ENCODE measurements at places on chromosomes 11 and 22.

- DNase-seq = peak; percentile 13
Measured at GRCh38 chr11:33633251-33634003, 67.2 kb downstream of the C11orf91 start.

GRCh38 chr11:76448506-76448905 lies 3.7 kb downstream of the EMSY start:
- DNase-seq = no peak

- DNase-seq = no peak
Measured at GRCh38 chr22:20106849-20107237, 9.1 kb upstream of the RANBP1 start.

- peak; percentile 44 for DNase-seq
Measured at GRCh38 chr11:45085646-45086501, 60.6 kb upstream of the PRDM11 start.

DNA sequence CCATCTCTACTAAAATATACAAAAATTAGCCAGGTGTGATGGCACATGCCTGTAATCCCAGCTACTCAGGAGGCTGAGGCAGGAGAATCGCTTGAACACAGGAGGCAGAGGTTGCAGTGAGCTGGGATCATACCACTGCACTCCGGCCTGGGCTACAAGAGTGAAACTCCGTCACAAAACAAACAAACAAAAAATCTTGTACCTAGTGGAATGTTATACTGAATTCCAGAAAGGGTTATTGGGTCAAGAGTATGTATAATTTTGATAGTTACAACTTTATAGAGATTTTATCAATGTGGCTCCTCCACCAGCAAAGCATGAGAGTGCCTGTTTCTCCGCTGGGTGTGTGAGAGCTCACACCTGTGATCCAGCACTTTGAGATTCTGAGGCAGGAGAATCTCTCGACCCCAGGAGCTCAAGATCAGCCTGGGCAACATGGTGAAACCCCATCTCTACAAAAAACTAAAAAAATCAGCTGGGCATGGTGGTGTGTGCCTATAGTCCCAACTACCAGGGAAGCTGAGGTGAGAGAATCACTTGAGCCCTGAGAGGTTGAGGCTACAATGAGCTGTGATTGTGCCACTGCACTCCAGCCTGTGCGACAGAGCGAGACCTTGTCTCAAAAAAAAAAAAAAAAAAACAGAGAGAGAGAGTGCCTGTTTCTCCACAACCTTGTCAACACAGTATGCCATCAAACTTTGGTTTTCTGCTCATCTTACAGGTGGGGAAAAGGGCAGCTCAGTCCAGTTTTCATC lies 12.7 kb upstream of the FOLR1 start:
- no peak for DNase-seq

GRCh38 chr11:102001657-102002338 lies 45.4 kb upstream of the CFAP300 start:
- no peak for DNase-seq
